ENCODE measurements at places on chromosomes 3 and 15.

GRCh38 chr15:80155001-80155377 lies 2.2 kb downstream of the FAH start:
- no peak for DNase-seq

DNA sequence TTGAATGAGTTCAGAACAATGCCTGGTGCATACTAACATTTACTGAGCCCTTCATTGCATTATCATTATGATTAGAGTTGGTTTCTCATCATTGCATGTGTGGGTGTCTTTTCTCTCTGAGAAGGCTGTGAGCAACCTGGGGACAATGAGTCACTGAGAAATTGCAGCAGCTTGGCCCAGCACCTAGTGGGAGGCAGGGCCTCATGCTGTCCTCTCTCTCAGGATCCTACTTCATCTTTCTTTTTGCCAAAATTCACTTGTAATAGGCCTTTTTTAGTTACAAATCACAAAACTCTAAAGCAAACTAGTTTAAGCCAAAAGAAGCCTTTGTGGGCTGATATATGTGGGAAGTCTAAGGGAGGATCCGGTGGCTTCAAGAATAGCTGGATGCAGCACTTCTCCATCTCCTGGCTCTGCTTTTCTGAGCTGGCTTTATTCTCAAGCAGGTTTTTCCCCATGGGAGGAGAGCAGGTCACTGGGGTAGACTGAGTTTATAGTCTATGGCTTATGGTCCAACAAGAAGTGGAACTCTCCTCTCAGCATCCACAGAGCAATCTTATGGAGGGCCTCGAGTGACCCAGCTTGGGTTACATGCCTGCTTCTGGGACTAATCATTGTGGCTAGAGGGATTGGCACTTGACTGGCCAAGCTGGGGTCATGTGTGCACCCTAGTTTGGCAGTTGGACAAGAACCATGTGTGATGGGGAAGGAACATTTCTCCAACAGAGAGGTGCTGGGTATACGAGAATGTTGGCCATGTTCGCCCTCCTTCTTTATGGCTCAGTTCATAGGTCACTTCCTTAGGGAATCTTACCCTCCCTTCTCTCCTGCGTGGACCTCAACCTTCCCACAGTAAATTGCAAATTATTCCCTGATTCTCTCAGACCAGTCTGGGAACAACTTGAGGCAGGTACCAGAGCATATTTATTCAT lies 8.7 kb upstream of the CAMK1 start:
- DNase-seq = no peak

DNA sequence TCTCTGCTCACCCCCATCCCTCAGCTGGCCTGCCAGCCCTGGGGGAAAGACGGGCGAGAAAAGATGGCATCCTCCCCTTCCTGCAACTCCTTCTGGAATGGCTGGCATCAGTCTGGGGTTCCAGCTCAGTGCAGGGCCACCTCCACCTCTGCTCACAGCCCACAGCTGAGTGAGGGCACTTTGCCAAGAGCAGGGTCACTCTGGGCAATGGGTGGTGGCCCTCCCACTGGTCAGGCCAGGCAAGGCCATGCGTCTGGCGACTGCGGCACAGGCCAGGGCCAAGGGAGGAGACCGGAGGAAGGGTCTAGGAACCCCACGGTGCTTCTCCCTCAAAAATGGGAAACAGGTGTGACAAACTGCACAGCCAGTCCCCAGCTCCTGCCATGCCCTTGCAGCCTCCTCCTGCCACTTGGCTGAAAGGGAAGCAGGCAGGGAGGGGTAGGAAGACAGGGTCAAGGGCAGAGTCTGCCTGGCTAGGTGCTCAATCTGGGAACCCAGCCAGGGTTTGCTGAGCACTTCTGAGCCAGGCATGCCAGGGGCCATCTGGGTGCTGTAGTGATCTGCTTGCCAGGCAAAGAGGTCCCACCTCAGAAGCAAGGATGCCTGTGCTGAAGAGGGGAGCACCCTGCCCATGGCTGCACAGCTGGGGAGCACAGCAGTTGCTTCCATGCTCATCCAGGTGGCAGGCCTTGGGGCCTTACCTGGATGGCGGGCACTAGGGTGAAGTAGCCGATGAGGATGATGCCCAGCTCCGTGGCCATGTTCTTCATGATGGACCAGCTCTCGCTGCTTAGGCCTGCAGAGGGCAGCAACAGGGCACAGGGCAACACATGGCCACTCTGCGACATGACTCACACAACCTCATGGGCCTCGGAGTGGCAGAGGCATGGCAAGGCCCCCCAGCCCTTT lies 41.2 kb downstream of the PTPN23 start:
- no peak for DNase-seq

GRCh38 chr15:83030021-83030420 lies 18.6 kb upstream of the C15orf40 start:
- DNase-seq = no peak

DNA sequence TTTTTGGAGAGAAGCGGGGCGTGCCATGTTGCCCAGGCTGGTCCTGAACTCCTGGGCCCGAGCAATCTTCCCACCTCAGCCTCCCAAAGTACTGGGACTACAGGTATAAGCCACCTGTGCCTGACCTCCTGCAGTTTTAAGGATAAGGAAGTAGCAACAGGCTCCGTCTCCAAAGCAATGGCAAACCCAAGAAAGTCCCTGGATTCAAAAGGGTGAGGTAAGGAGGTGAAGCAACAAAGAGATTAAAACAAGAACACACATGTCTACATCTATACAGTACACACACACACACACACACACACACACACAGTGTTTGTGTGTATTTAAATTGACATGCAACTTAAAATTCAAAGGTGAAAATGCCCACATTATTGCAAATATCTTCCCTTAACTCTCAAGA lies 58.9 kb downstream of the ABCC5 start:
- DNase-seq = no peak

- no peak for DNase-seq
Measured at GRCh38 chr3:154119951-154120350, 1.2 kb upstream of the ARHGEF26 start.

- DNase-seq = no peak
Measured at GRCh38 chr3:14238930-14239329, 60.3 kb downstream of the LSM3 start.

DNA sequence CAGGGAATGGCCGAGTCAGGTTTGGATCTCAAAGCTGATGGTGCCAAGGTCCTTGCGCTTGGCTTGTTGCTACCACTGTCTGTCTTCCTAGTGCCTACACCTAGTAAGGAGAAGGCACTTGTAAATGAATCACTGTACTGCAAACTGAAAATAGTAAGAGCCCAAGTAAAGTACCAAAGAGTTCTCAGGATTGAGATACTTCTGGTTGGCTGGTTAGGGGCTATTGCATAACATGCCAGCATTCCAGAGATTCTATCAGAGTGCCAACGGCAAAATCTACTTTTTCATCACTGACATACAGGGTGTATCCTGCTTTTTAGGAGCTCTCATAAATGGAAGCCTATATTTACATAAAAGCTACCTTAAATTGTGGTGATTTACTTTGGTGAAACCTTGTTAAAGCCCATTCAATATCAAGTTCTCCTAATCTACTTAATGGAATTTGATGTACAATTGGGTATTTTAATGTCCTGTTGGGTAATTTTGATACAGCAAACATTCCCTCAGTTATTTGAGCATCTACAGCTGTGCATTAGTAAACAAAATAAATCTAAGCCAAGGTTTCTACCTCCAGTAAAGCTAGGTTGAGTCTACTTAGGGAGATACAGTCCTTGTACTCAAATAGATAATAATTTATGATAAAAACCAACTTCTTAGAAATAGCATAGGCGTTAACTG lies 30.7 kb upstream of the CHD2 start:
- no peak for DNase-seq

GRCh38 chr3:100563228-100563627 lies 46.2 kb upstream of the ADGRG7 start:
- no peak for DNase-seq

DNA sequence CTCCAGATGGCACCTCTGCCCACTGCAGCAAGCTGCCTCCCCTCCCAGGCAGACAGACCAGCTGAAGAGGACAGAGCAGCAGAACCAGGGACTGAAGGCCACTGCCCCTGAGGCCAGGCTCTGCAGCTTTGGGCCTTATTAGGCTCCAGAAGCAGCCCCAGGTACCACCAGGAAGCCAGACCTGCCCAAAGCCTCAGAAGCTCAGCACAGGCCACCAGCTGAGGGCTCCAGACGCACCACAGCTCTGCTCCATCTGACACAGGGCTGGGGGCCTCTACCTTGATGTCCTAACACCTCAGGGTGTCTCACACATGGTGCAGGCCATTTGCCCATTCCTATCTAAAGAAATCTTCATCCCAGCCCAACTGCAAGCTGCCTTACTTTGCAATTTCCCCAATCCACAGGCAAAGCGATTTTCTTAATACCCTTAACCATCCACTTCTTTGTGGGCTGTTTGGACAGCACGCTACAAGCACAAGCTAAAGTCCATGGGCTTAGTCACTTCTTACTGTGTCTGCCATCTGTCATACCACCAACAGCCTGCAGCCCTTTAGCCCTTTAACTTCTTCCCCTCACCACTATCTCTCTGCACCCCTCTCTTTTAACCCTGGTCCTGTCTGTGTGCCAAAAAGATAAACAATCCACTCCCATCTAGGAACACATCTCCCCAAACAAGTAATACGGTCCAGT lies 112.1 kb downstream of the IQSEC1 start:
- DNase-seq = no peak

DNA sequence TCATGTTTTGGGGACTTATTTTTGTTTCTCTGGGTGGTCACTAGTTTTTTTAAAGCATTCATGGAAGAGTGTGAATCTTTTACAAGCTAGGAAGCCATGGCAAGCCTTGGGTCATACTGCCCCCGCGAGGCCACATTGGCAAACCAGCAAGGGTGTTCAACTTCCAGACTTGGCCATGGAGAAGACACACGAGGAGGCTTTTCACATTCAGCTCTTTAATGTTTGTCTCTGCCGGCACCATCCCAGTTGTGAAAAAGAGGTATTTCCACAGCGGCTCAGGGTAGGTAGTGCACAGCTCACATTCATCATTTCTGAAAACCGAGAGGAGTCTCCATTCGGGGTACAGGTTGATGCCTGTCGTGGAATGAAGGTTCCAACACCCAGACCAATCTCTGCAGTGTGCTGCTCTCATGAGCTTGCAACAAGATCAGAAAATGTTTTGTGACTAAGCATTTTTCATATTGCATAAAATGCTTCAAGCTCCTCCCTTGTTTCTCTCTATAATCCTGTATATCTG lies 7.7 kb downstream of the CCR5 start:
- peak; percentile 57 for DNase-seq

- DNase-seq = peak; percentile 27
Measured at GRCh38 chr3:1275495-1275894, 182.7 kb downstream of the CNTN6 start.

DNA sequence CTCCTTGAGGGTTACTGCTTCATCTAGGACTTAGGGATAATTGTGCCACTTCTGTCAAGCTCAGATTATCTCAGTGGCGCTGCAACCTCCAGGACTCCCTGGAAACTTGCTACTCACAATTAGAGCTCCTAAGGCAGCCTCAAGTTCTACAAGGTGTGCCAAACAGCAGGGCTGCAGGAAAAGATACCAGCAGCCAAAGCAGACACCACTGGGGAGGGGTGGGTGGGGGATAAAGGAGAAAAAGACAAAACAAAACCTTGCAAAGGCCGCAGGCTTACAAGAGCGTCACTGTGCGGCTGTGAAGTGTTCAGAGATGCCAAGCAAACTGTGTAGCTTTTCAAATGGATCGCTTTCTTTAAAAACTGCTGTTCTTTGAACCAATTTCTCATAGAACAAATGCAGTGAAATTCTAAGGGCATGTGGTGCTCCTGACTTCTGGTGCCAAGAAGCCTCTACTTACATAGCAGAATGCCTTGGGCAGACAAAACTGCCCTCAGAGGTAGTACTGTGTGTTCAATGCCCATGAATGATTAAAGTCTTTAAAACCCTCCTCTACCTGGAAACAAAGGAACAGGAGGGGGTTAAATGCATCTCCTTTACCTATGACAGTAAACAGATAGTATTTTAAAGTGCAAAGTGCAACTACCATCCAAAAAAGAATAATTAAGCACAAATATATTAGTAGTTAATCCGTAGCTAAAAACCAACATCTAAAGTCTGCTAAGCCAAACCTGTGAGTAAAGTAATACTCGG lies 353.4 kb downstream of the FOXP1 start:
- DNase-seq = peak; percentile 23

GRCh38 chr3:11224870-11225229 lies 47.3 kb upstream of the ATG7 start:
- DNase-seq = no peak

DNA sequence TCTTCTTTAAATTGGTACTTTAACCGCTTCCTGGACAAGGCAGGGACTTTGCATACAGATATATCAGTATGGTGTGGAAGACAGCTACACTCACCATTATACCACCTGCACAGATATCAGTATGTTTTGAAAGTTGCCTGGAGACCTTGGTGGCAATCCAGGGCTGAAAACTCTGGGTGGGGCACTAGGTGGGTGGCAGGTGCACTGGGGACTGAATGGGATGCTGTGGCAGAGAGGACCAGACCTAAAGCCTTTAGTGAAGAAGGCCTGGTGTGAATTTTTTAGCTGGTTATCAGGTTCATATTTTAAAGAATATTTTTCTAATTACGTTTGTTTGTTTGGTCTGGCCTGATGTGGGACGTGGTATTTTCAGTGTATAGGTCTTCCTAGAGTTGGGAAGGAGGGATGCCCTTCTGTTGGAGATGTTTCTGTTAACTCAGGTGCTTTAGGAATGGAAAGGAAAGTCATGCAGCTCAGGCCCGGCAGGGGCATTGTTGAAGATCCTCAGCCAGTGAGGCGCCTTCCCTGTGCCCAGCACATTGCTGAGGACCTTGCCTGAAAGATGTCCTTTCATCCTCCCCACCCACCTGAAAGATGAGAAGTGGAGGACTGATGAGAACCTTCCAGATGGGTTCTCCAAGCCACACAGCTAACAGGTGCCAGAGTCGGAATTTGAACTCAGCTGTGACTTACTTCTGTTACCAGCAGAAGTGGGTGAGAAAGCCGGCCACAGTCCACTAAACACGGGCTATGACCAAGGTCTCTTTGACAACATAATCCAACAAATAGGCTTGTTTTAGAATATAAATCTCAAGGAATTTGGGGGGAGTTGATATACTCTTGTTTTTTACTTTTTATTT lies 77.3 kb downstream of the APBA2 start:
- no peak for DNase-seq

GRCh38 chr15:59523702-59524101 lies 85.7 kb downstream of the FAM81A start:
- DNase-seq = no peak

DNA sequence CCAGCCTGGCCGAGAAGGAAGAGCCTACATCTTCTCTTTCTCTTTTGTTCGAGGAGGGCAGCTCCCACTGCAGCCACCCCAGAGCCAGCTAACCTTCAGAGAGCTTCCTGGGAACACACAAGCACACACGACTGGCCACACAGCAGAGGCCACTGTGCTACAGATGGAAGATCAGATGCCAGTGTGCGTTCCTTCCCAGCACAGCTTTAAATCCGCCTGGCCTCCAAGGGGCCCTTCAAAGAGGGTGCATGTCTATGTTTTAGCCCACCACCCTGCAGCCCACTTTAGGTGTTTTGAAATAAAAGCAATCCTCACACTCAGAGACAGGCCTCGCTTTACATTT lies 12.4 kb downstream of the ALDH1A3 start:
- DNase-seq = no peak

DNA sequence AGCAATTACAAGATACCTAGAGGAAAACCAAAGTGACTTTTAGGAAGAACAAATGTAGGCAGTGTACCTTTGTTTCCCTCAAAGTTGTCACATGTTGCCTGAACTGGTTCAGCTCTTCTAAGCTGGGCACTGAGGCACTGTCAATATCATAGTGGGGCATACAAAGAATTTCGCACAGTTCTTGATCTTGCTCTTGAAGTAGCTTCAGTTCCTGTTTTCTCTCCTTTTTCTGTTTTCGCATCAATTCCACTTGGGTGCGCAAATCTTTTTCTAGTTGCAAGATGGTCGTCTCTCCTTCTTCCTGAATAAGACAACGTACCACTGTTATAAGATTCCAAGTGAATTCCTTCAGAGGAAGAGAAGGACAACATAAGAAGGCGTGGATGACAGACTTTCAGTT lies 12.7 kb downstream of the PRC1 start:
- DNase-seq = no peak
